ENCODE measurements at places on chromosomes 3 and 15.
A peak's percentile ranks its signal among the peaks of the same experiment; 100 is the strongest.

GRCh38 chr3:41137686-41138111 is 61.6 kb upstream of the CTNNB1 start:
- DNase-seq = no peak

- DNase-seq = no peak
These were observed 18.4 kb downstream of the GYG1 start for GRCh38 chr3:149009732-149010131.

- no peak for DNase-seq
These were observed 3.6 kb upstream of the SOX14 start for GRCh38 chr3:137760341-137761098.

- peak; percentile 55 for DNase-seq
These were observed 45.9 kb downstream of the SUMF1 start for GRCh38 chr3:4421121-4421520.

DNA sequence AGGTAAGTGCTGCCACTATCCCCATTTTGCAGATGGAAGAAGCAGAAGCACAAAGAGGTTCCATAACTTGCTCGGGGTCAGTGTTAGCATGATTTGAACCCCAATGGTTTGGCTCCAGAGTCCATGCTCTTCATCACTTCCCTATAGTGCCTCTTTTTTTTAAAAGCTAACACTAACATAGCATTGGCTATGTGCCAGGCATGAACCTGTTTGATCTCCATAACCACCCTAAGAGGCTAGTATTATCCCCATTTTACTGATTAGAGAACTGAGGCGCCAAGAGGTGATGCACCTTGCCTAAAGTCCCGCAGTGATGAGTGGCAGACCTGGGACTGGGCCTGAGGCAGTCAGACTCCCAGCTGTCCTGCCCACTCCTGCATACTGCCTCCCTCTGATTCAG is 7.3 kb downstream of the LINGO1 start:
- no peak for DNase-seq

GRCh38 chr3:125043599-125044151 is 12.1 kb downstream of the HEG1 start:
- no peak for DNase-seq

DNA sequence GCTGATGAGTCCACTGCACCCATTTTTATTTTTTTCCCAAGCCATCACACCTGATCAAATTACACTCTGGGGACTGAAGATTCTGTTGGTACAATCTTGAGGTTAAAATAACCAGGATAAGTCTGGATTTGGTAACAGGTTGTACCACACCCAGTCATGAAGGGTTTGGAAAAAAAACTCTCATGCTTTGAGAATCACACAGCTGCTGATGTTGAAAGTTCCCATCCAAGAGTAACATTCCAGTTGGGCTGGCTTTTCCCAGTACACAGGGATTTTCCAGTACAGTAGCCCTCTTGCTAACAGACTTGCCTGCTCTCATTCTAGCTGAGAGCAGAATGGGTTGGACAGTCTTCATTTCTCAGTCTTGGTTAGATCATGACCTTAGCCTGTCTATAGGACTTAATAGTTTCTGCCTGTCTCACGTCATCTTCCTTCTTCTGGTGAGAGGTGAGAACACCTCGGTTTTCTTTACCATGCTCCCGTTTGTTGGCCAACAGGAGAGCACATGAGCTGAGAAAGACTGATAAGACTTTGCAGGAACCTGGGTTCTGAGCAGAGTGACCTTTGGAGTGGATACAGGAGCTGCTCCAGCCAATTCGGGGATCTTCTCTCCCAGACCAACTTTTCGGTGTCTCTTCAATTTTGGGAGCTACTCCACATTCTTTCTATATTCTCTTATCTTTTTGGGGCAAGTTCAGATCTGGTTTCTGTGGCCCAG is 300.1 kb upstream of the LYSMD4 start:
- peak; percentile 18 for DNase-seq

GRCh38 chr3:185402561-185402960 is 39.6 kb downstream of the MAP3K13 start:
- DNase-seq = peak; percentile 41

GRCh38 chr3:166123576-166123975 is 286.4 kb upstream of the BCHE start:
- DNase-seq = peak; percentile 2

GRCh38 chr3:181756645-181757297 is 45.0 kb downstream of the SOX2 start:
- no peak for DNase-seq

GRCh38 chr3:42189001-42189460 is 77.0 kb downstream of the CCK start:
- DNase-seq = no peak

- no peak for DNase-seq
These were observed 103.0 kb downstream of the RPL22L1 start for GRCh38 chr3:170766823-170767575.

GRCh38 chr15:100947760-100948429 is 28.7 kb downstream of the LRRK1 start:
- DNase-seq = no peak

GRCh38 chr3:134357914-134358811 is 16.1 kb downstream of the AMOTL2 start:
- peak; percentile 95 for DNase-seq

DNA sequence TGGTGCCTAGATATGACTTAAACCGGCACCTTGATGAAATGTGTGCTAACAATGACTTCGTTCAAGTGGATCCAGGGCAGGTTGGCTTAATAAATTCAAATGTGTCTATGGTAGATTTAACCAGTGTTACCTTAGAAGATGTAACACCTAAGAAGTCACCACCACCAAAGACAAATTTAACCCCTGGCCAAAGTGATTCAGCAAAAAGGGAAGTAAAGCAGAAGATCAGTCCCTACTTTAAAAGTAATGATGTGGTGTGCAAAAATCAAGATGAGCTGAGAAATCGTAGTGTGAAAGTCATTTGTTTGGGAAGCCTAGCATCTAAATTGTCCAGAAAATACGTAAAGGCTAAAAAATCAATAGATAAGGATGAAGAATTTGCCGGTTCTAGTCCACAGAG is 1.1 kb downstream of the FAN1 start:
- no peak for DNase-seq

DNA sequence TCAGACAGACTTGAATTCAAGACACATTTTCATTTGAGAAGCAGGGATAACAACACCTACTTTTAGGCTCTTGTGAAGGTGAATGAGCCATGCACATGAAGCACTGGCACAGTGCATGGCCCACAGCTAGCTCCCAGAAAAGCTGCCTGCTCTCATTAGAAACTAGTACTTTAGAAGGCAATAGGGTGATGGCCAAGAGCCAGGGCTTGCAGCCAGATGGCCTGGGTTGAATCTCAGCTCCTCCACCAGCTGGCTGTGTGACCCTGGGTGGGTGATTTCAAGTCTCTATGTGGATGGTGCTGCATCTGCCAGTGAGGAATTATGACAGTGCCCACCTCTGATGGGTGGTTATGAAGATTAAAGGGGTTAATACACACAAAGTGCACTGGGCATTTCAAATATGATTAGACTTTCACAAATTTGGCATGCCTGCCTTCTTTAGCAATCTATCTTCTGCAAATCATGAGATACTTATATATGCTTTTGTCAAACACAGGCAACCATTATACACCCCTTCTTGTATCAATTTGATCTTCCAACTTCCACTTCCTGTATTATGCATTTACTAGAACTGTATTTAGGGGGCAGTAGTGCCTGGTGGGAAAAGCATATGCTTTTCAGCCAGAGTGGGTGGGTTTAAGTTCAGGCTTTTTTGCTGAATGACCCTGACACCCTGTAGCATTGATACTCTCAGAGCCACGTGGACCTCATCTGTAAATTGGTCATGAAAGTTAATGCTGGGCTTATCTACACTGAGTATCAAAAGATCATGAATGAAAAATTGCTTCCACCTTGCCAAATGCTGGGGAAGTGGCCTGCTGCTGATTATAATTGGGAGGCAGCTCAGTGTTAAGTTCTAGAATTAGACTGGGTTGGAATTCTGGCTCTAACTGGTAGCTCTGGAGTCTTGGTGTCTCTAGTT is 34.7 kb upstream of the RBP1 start:
- DNase-seq = peak; percentile 9

- DNase-seq = no peak
These were observed 273.9 kb downstream of the ADAMTSL3 start for GRCh38 chr15:83927704-83928391.

DNA sequence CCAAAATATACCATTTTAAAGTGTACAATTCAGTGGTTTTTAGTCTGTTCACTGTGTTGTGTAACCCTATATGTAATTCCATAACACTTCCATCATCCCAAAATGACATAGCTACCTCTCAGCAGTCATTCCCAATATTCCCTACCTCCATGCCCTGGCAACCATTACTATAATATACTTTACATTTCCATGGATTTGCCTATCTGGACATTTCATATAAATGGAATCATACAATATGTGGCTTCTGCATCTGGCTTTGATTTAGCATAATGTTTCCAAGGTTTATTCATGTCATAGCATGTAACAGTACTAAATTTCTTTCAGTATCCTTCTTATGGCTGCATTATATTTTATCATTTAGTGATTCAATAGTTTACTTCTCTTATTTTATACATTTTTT is 25.3 kb downstream of the FAM98B start:
- DNase-seq = no peak

GRCh38 chr3:58044691-58045483 is 36.7 kb downstream of the FLNB start:
- DNase-seq = peak; percentile 43

- no peak for DNase-seq
These were observed 23.0 kb downstream of the NEK10 start for GRCh38 chr3:27345959-27346865.
